ENCODE measurements at places on chromosomes 3 and 15.

- DNase-seq, result no peak
Observed at GRCh38 chr3:16789344-16790120, 95.2 kb upstream of the PLCL2 start.

DNA sequence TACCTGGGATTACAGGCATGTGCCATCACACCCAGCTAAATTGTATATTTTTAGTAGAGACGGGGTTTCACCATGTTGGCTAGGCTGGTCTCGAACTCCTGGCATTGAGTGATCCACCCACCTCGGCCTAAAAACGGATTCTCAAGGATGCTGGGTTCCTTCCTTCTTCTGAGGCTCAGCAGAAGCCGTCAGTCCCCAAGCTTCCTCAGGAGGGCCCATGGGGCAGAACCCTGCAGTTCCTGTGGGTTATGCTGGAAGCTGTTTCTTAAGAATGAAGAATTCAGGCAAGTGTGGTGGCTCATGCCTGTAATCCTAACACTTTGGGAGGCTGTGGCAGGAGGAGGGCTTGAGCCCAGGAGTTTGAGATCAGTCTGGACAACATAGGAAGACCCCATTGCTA is 29.0 kb upstream of the ZNF710 start:
- no peak for DNase-seq

- no peak for DNase-seq
Observed at GRCh38 chr3:179438841-179439240, 12.4 kb downstream of the GNB4 start.

- no peak for DNase-seq
Observed at GRCh38 chr15:67458331-67459029, 62.5 kb upstream of the C15orf61 start.

DNA sequence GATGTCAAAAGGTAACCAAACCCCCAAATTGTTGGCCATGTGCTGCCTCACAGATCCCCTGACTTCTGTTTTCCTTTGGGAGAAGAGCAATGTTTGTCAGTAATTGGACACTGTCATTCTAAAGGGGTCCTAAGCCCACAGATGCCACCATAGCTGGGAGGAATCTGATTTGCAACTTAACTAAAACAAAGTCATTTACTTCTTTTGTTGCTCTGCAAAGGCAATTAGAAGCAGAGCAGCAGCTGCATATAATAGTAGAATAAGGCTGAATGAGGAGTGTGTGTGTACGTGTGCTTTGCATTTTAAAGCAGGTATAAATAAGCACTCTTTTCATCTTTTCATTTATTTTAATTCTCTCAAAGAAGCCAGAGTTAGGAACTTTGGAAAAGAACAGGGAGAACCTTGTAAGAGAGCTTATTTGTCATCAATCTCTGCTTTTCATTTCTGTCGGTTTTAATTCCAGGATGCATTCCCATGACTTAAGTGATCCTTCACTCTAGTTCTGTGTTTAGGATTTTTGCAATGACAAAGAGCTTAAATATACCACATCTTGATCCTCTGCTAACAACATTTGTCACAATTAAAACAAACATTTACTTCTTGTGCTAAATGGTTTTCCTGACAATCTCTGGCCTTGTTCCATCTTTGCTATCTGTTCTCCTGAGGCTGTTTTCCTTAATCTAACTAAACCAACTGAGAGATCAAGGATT is 530.2 kb upstream of the CBLB start:
- DNase-seq, result no peak

GRCh38 chr3:66816090-66816761 is 181.9 kb upstream of the KBTBD8 start:
- peak; percentile 47 for DNase-seq

GRCh38 chr15:89075846-89076245 is 12.4 kb upstream of the ABHD2 start:
- no peak for DNase-seq

DNA sequence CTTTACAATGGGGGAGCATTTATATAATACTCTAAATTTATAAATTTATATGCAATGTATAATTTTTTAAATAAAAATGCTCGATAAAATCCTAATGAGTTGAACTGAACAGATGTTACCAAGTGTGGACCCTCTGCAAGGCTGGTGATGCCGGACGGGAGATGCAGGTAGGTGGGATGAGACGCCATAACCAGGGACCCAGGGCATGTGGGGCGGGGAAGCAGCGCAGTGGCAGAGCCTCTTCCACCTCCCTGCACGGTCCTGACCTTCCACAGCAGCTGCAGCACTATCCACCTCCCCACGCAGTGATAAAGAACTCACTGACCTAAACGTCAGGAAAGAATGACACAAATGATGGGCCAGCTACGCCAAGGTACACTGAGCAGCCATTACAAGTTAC is 12.8 kb downstream of the PCSK6 start:
- DNase-seq, result no peak

GRCh38 chr3:122940628-122941086 is 86.9 kb downstream of the SEMA5B start:
- no peak for DNase-seq

- DNase-seq, result no peak
Observed at GRCh38 chr15:83626171-83626802, 27.6 kb upstream of the ADAMTSL3 start.

GRCh38 chr3:179673523-179673922 is 20.7 kb downstream of the USP13 start:
- DNase-seq, result no peak

- DNase-seq, result no peak
Observed at GRCh38 chr3:3069723-3070122, 40.5 kb downstream of the IL5RA start.

- peak; percentile 90 for DNase-seq
Observed at GRCh38 chr3:177197041-177197726, at the start of gene TBL1XR1. TBL1XR1 (minus strand) TSS chr3:177197482; CDS start chr3:177064977, 132,505 bp downstream.

GRCh38 chr3:23442598-23443383 is 239.7 kb downstream of the UBE2E2 start:
- DNase-seq, result no peak
